ENCODE measurements at places on chromosomes 12 and 14. TPM values are rescaled to one million over a fixed set of nuclear protein-coding genes. Genes with fewer than 3 reads are reported as not detected.

DNA sequence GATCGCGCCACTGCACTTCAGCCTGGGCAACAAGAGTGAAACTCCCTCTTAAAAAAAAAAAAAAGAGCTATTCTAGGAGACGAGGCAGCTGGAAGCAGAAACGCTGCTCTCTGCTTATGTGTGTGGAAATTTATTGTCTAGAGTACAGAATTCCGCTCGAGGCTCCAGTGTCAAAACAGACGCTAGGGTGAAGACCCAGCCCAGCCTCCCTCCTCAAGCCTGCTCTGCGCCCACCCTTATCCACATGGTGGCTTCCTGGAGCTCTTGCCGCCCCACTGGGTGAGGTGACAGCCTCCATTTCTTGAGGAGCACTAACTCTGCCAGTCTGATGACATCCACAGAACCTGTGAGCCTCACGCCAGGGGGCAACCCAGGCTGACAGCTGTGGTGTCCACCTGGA is 49.5 kb upstream of the DLK1 start:
- no peak for DNase-seq

- DNase-seq: no peak
Observed at GRCh38 chr12:108205864-108206263, 76.8 kb downstream of the WSCD2 start.

GRCh38 chr12:116381744-116382685 is 104.5 kb upstream of the MED13L start:
- DNase-seq: no peak

- DNase-seq: no peak
Observed at GRCh38 chr14:36556811-36557433, 25.5 kb downstream of the NKX2-8 start.

- DNase-seq: no peak
Observed at GRCh38 chr14:56195704-56196103, 77.5 kb downstream of the PELI2 start.

DNA sequence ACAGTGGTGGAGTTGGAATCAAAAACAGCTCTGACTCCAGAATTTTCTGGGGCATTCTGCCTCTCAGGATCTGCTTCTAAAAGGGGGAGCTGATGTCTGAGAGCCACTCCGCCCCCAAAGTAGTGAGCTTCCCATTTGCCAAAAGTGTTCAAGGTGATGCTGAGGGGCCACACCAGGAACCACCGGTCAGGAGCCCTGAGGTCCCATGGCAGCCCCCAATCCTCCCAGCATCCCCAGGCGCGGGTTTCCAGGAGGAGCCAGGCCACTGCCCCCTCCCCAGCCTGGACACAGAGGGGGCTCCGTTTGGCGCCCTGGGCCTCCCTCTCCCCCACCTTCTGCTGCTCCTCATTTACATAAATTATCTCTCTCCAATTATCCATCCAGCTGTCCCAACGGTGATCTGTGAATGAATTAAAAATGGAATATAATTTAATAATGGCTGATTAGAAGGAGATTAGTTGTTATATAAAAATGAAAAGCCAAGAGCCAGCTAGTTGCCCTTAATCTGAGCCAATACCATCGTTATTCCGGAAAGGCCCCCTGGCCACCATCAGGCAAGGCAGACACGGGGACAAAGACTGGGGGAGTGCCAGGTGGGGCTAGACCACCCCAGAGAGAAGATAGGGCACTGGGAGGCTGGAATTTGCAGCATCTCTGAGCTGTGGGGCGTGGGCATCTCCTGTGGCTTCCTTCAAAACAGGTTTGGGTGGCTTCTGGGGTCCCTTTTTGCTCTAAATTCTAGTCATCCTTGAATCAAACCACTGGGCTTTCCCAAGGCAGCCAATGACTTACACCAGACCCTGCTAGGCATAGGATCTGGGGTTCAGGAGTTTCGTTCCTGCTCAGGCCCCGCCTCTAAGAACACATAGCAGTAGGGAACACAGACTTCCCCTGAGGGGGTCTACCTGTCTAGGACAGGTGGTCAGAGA is 19.7 kb upstream of the VSX2 start:
- no peak for DNase-seq

DNA sequence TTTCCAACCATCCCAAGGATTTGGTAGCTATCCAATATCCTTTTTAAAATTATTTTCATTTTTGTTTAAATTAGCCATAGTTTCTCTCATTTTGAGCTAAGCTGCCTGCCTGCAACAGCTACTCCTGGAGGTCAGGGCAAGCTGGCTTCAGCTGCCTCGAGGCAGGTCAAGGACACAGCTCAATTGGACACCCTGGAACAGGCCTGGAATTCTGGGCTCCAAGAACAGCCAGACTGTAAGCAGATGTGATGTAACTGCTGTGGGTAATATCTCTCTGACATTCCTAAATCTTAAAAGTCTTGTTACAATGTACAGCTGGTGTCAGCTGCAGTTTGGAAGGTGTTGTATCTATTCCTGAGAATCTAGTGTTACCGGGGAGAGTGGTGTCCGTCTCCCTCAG is 119.8 kb downstream of the KCNK10 start:
- DNase-seq: no peak

GRCh38 chr12:3113671-3114325 is 36.6 kb downstream of the TSPAN9 start:
- no peak for DNase-seq

GRCh38 chr14:104364830-104365229 is 214.7 kb upstream of the C14orf180 start:
- no peak for DNase-seq

DNA sequence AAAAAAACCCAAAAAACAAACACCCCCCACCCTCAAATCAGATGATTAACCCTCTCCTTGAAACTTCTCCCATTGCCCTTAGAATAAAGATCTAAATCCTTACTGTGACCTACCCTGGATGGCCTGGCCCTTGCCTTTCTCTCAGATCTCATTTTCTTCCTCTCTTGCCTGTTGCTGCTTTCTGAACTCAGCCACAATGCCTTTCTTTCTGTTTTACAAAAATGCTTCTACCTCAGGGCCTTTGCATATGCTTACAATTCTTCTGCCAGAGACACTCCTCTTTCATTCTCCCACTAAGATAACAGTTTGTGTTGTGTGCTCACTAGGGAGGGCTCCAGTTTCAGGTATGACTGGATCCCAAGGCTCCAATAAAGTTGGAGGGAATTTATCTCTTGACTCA is 108.3 kb downstream of the PTPN11 start:
- DNase-seq: no peak

DNA sequence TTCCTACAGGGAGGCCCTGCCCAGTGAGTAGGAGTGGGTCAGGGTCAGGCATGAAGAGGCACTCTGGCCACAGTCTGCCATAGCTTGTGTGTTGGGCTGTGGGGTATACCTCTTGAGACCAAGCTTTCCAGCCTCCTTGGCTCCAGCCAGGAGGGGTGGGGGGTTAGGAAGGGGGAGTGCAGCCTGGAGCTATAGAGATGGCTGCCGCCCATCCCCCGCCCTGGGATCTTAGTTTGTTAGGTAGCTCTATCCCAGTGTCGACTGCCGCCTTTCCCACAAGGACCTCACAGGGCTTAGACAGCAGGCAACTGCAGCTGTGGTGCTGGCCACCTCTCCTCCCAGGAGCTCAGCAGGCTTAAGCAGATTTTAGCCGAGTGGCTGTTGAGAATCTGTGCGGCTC is 216.4 kb downstream of the PLCZ1 start:
- no peak for DNase-seq

Gene LHX5
- not detected for total RNA-seq

Gene CIROP
- not detected for total RNA-seq

Gene AMN
- total RNA-seq: 0.65 TPM

Gene CISTR
- not detected for total RNA-seq

Gene SSPN
- total RNA-seq: not detected

Data from T-helper 17 cell (primary cell).